ENCODE measurements at places on chromosomes 6 and 20.

GRCh38 chr6:21521276-21521675, 72.3 kb upstream of the SOX4 start:
- no peak for DNase-seq

DNA sequence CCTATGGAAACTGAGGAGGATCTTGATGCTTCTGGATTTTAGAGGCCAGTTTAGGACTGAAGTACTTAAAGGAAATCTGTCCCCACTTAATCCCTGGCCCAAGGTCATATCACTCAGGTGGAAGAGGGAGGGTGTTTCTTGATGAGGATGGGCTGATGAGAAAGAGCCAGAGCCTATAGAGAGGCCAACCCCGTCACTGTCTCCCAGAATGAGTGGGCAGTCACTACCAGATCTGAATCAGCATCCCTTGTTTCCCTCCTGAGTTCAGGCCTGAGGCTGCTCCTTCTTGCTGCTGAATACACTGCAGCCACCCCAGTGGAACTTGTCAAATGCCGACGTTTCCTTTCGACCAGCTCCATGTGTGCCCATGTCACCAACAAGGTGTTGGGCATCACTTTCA, 14.8 kb downstream of the ARMC12 start:
- DNase-seq: peak; percentile 41

DNA sequence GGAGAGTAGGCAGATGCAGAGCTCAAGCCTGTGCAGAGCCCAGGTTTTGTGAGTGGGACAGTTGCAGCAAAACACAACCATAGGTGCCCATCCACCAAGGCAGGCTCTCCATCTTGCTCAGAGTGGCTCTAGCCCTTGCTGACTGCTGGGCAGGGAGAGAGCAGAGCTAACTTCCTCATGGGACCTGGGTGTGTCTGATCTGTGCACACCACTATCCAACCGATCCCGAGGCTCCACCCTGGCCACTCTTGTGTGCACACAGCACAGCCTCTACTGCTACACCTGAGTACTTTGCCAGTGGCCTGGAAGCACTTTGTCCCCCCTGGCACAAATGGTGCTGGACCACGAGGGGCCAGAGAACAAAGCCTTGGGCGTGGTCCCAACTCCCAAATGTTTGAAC, 7.9 kb upstream of the DEFB125 start:
- DNase-seq: no peak

DNA sequence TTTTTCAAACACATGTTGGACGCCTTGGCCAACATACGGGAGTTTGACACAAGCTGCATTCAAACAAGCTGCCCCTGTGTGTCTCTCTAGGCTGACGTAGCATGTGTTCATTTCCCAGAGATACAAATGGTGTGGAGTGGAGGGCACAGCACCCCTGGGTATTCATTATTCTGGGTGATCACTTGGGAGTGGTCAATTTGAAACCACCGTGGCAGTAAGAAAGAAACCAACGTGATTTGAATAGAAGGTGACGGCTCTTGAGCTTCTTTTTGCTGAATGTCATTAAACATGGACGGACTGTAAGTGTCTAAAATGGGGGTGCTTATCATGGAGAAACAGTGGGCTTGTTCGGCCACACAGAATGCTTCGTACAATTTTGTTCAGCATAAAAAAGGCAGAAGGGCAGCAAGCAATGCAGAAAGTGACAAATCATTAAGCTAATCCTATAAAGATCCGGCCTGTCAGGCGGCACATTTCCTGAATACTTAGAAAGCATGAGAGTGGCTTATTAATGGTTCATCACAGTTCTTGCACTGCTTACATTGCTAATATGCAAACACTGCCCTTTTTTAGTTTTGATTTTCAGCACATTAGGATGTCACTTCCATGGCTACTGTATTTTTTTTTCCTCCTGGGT, 1261.9 kb upstream of the CITED2 start:
- DNase-seq: no peak

Data from stimulated activated CD8-positive, alpha-beta memory T cell treated with anti-CD3 and anti-CD28 coated beads, Interleukin-15, amount 100 ng/mL, for 48 hours (primary cell).